ENCODE measurements at places on chromosomes 3 and 15. TPM values are rescaled to one million over a fixed set of nuclear protein-coding genes. Genes with fewer than 3 reads are reported as not detected.
A peak's percentile ranks its signal among the peaks of the same experiment; 100 is the strongest.

Gene GOLGA8T
- not detected for total RNA-seq

Gene OR5H6
- not detected for total RNA-seq

DNA sequence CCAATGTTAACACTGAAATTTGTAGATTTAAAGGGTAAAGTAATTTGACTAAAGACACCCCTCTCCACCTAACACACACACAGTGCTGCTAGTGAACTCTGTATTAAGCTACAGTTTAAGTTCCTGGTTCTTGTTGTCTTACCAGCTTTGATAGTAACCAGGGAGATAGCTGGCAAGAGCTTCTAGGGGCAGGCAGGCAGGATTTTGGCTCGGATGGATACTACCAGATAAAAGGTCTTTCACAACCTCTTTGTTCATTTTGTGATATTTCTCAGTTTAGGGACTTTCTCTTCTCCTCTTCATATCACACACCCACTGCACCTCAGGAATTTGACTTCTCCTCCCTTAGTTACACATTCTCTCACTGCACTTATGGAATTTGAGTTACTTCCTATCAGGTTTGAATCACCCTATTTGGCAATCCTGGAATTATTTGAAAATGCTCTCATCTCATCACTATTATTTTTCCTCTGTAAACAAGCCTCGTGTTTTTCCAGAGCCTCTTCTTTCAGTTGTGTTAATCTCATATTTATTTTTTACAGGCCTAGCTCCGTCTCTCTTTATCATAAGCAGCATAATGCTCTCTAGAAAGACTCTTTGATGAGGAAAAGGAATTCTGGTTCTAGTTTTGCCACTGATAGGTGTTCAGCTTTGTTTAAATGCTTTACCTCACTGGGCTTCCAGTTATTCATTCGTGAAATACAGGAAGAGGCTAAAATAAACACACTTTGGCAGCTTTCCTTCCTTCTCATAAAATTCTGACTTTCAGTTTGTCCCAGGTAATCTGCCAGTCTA, 23.0 kb upstream of the CLDN1 start:
- peak; percentile 80 for ATAC-seq

DNA sequence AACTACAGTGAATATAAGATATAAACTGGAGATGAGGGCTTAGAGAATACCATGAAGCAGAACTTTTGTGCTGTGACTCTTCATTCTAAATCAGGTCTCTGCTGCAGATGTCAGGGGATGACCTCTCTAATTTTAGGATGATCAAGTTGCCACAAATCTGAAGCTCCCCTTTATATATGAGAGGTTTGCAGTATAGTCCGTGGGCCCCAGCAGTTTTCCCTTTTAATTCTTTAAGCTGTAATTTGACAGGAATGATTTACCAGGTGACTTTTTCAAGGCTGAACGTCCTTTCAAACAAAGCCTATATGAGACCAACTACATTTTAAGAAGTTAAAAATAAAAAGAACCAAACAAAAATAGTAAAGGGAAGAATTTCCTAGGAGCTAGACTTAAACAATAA, 4.9 kb upstream of the PLOD2 start:
- ATAC-seq: no peak

Gene KNG1
- total RNA-seq: not detected

- peak; percentile 52 for ATAC-seq
Measured at GRCh38 chr3:100114413-100115030, at the start of gene FILIP1L. FILIP1L (minus strand) TSS chr3:100114501.
